Aorta (tissue), 5 donors: ENCODE measurements at places on chromosomes 2 and 18. TPM values are rescaled to one million over a fixed set of nuclear protein-coding genes. Genes with fewer than 3 reads are reported as not detected.

Gene SCN9A
- total RNA-seq = 2.9 TPM

DNA sequence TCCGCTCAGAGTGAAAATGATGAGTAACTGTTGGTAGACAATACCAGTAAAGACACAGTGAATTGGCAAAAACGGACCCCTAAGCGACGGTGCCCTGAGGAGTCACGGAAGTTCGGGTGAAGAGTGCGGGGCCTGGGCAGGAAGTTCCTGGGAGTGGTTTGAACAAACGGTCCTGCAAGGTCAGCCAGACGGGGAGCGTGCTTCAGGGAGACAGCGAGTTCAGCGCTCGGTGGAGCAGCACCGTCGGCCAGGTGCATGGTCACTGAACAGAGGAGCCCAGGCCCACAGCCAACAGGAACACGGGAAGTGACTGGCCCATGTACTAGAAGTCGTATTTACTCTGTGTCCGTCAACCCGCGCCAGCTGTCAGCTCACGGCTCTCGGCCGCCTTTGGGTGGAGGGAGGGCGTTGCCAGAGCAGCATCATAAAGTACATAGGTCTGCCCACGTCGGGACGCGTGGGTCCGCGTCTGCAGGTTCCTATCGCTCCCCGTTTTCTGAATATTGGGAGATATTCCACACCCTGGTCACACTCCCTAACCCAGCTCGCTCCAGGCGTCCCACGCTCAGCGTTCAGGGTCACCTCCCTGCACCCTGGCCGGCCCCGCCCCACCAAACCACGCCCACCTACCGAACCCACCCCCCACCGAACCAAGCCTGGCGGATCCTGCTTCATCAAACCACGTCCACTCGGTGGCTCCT lies 75.6 kb upstream of the UXS1 start:
- DNase-seq = peak; percentile 54

GRCh38 chr2:172845028-172845630 lies 109.5 kb downstream of the RAPGEF4 start:
- no peak for DNase-seq

DNA sequence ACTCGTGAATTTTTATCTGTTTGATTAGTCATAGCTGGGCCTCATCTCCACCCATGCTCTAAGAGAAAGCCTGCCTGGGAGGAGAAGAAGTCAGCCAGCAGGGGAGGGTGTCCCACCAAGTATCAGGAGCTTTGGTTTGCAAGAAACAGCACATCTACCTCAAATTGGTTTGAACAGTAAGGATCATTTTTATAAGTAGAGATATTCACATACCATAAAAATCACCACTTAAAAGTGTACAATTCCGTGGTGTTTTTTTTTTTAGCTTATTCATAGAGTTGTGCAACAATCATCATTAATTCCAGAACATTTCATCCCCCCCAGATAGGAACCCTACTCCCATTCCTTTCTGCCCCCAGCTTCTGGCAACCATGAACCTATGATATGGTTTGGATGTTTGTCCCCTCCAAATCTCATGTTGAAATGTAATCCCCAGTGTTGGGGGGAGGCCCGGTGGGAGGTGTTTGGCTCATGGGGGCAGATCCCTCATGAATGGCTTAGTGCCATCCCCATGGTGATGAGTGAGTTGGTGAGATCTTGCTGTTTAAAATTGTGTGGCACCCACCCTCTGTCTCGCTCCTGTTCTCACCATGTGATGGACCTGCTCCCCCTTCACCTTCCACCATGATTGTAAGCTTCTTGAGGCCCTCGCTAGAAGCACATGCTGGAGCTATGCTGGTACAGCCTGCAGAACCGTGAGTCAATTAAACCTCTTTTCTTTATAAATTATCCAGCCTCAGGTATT lies 36.2 kb upstream of the HS6ST1 start:
- DNase-seq = no peak

DNA sequence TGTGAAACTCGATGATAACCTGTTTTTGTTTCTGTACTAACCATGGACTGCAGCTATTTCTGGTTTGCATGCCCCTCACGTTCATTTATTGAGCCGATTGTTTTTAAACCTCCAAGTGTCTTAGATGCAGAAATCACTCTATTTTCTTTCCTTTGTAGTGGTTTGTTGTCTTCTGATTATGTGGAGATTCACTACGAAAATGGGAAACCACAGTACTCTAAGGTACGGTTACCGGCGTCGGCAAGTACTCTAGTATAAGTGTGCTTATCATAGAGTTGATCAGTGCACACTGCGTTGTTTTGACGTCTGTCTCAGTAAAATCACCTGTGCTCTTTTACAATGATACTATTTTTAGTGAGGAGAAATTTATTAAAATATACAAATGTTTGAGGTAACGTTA lies 87.4 kb downstream of the ADAM23 start:
- DNase-seq = no peak

DNA sequence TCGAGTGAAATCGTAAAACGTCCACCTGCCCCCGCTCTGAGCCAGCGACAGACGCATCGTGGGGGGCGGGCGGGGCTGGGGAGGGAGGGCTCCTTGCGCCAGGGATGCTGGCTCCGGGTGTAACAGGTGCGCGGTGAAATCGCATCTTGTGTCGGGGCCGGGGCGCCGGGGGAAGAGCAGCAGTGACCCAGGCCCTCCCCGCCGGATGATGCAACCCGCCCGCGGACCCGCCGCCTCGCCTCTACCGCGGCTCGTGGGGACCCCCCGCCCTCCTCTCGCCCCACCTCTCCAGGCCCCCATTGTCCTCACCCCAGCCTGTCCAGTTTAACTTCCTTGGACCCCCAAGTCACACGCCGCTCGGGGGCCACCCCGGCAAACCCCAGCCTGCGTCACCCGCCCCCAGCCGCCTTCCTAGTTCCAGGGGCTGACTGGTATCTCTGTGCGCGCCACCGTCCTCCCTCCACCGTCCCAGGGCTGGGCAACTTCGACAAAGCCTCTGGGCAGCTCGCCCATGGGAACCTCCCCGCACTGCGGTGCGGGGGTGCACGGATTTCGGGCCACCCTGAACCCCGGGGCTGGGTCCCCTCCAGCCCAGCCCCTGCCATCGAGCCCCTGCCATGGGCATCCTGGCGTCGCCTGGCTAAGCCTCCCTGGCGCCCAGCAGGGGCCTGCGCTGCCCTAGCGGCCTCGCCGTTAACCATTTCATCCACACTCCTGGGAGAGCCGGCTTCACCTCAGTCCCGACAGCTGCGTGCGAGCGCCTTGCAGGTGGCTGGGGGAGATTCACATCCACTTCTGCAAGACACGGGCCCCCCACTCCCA lies 799 bp upstream of the KIF1A start:
- no peak for DNase-seq

GRCh38 chr2:177283906-177284305 lies 19.4 kb upstream of the NFE2L2 start:
- no peak for DNase-seq

Gene MARCHF4
- total RNA-seq = 0.13 TPM

GRCh38 chr2:206521612-206522011 lies 78.3 kb downstream of the ADAM23 start:
- DNase-seq = no peak

DNA sequence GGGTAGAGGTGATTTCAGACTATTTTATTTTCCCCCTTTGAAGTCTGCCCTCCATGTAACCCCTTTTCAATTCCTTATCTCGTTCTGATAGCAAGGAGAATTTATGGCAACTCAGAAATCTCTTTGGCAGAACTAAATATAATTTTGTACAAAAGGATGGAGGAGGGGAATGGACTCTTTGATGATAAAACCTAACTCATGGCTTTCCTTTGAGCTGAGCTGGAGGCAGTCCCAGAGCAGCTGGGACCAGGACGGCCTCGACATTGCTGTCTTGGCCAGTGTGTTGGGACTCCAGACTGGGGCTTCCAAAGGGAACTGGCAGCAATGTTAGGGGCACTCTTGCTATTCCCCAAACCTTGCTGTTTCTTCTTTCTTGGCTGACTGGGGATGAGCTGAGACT lies 47.7 kb downstream of the PAX8 start:
- DNase-seq = no peak

GRCh38 chr2:109066501-109066900 lies 62.5 kb upstream of the SH3RF3 start:
- no peak for DNase-seq

Gene ANKRD30B
- total RNA-seq = not detected

DNA sequence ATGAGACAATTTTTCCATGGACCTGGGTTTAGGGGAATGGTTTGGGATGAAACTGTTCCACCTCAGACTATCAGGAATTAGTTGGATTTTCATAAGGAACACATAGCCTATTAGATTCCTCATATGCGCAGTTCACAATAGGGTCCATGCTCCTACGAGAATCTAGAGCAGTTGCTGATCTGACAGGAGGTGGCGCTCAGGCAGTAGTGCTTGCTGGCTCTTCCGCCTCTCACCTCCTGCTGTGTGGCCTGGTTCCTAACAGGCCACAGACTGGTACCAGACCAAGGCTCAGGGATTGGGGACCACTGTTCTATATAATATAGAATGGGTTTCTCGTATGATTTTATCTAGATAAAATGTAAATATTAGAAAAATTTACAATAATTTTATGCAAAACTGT lies 338.7 kb downstream of the CPS1 start:
- no peak for DNase-seq

GRCh38 chr2:203143391-203143790 lies 95.4 kb upstream of the CYP20A1 start:
- DNase-seq = no peak

- DNase-seq = no peak
Measured at GRCh38 chr2:233404222-233404621, 49.9 kb downstream of the DGKD start.

Gene ABCG8
- total RNA-seq = not detected

Gene CERKL
- not detected for total RNA-seq

Gene EVA1A
- total RNA-seq = 1.7 TPM

GRCh38 chr2:215660687-215661086 lies 224.8 kb upstream of the FN1 start:
- no peak for DNase-seq

GRCh38 chr2:191738667-191739066 lies 60.7 kb downstream of the NABP1 start:
- DNase-seq = no peak

DNA sequence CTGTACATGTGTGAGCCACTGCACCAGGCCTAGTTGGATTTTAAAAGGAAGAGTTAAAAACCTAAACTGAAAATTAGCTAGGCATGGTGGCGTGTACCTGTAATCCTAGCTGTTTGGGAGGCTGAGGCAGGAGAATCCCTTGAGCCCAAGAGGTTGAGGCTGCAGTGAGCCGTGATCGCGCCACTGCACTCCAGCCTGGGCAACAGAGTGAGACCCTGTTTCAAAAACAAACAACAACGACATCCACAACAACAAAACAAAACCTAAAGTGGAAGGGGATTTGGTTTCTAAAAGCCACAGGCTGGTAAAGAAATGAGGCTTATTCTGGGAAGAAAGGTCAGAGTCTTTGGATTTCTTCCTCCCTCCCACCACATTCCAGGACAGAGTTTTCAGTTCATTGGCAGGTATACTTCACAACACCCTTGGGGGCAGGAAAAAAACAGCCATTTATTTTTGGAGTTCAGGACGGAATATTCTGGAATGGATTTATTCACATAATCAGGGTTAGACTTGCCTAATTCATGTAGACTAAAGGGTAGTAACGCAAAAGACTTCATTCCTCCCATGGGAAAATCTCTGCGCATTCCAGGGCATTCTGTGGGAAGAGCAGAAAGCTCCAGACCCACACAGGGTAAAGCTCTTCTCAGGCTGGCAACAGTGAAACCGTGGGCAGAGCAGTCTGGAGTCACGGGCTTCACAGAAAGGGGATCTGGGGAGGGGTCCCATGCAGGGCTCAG lies 34.9 kb downstream of the TEX44 start:
- no peak for DNase-seq

DNA sequence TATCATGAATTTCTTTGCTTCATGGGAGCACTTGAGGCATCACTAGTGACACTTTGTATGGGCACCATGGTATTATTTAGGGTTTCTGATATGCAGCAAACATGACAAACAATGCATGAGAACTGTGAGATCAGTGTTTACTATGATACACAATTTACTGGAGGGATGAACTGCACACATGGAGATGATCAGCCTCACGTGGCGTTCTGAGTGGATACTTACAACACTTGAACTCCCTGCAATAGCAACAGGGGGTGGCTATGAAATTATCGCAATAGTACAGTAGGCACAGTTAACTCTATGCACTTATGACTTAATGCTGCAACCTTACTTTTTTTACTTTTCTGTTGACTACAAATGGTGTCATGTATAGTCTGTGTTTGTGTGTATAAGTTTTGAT lies 18.5 kb upstream of the UGT1A8 start:
- DNase-seq = no peak

DNA sequence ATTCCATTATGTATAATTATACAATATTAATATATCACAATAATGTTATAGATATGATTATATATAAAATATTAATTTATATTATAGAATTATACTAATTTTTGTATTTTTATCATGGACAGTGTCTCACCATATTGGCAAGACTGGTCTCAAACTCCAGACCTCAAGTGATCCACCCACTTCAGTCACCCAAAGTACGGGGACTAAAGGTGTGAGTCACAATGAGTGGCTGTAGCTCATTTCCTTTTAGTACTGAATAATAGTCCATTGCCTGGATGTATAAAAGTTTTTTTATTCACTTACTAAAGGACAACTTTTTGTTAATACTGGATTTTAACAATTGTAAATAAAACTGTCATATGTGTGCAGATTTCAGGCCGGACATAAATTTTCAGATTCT lies 417.6 kb upstream of the LINC00305 start:
- DNase-seq = no peak

GRCh38 chr18:37845498-37845897 lies 279.9 kb upstream of the CELF4 start:
- DNase-seq = no peak

DNA sequence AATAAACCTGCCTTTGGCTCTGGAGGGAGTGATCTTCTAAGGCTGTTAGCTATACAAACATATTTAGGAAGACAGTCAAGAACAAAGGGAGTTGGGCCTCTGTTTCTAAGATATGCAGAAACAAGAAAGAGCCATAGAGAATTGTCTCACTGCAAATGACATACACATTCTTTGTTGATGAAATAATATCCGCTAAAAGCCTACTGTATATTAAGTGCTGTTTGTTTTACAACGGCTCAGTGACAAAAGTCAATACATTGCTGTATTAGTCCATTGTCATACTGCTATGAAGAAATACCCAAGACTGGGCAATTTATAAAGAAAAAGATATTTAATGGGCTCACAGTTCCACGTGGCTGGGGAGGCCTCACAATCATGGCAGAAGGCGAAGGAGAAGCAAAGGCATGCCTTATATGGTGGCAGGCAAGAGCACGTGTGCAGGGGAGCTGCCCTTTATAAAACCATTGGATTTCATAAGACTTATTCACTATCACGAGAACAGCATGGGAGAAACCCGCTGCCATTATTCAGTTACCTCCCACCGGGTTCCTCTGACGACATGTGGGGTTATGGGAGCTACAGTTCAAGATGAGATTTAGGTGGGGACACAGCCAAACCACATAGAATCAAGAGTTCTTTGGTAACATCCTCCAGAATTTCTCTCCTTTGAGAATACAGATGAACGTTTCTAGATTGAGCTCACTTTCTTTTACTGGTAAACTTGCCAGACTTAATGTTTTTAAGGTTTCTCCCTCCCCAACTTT lies 157.8 kb downstream of the PIK3C3 start:
- no peak for DNase-seq

DNA sequence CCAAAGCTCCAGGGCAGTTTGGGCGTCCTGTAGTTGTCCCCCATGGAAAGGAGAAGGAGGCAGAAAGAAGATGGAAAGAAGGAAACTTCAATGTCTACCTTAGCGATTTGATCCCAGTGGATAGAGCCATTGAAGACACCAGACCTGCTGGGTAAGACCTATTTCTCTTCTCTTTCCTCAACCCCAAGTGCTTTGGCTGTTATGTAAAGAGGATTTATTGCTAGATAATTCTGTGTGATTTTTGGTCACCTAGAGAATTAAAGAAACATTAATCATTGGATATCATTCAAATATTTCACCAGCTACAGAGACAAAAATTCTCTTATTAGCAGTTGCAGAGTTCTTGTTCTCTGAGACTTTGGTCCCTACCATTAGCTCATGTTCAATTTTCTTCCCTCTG lies 1.9 kb downstream of the GALNT5 start:
- DNase-seq = no peak
